MCF 10A (cell line): ENCODE measurements at places on chromosomes 11 and 22.

- DNase-seq, result no peak
Observed at GRCh38 chr11:132115454-132115853, 745.0 kb downstream of the NTM start.

DNA sequence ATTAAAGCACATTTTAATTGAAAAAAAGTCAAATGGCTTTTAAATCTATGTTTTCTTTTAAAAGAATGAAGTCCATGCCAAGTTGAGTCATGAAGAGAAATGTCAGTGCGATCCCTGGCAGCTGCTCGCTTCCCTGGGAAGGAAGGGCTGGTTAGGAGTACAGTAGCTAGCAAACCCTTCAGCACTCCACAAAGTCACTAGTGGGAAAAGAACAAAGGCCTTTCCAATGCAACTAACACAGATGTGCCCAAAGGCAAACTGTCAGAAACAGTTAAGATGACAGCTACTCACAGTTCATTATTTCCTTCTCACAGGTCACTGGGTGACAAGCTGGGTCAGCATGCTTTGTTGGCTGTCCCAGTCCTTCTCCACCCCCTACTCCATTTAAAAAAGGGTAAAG, 308.7 kb downstream of the DCDC1 start:
- DNase-seq, result no peak

DNA sequence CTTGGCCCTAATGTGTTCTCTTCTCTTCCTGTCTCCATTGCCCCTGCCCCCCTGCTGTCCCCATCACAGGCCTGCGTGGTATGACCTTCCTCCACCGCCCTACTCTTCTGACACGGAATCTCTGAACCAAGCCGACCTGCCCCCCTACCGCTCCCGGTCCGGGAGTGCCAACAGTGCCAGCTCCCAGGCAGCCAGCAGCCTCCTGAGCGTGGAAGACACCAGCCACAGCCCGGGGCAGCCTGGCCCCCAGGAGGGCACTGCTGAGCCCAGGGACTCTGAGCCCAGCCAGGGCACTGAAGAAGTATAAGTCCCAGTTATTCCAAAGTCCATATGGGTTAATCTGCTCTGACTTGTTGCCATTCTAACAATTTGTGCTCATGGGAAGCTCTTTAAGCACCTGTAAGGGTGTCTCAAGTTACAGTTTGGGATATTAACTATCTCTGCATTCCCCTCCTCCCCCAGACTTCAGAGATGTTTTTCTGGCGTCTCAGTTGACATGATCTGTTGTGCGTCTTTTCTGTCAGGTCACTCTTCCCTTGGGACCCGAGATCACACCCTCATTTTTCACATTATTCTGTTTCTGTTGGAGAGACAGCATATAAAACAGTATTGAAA, 60.0 kb downstream of the COMMD9 start:
- DNase-seq, result no peak

GRCh38 chr11:122032317-122032716, 83.7 kb downstream of the BLID start:
- DNase-seq, result peak; percentile 29

GRCh38 chr11:114499756-114500155, 59.9 kb downstream of the NXPE1 start:
- no peak for DNase-seq

- no peak for DNase-seq
Observed at GRCh38 chr11:29629286-29629685, 387.5 kb downstream of the KCNA4 start.

GRCh38 chr22:39994566-39995392, at the start of gene FAM83F:
TSS of gene FAM83F (plus strand) at chr22:39994954. CDS start at chr22:39995043, 89 bp downstream.
- DNase-seq, result peak; percentile 58

DNA sequence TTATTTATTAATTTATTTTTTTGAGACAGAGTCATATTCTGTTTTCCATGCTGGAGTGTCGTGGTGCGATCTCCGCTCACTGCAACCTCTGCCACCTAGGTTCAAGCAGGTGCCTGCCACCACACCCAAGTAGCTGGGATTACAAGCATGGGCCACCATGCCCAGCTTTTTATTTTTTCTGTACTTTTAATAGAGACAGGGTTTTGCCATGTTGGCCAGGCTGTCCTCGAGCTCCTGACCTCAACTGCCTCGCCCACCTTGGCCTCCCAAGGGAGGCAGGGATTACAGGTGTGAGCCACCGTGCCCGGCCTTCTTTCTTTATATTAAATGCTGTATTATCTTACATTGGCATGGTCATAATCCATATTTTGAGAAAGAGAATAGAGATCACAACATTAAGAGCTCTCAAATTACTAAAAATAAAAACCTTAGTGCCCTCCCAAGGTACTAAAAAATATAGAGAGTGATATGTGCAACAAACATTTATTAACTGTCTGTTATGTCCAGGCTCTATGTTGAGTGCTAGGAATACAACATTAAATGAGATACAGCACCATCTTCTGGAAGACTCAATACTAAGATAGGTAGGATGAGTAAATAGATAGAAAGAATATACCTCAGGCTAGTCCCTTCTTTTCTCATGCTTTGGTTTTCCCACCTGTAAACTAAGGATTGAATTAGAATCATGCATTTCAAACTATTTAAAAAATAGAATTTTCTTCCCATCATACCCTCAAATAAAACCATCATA, 84.1 kb downstream of the BBOX1 start:
- DNase-seq, result peak; percentile 45

- DNase-seq, result peak; percentile 20
Observed at GRCh38 chr11:37712251-37712650, 1114.2 kb upstream of the RAG2 start.

DNA sequence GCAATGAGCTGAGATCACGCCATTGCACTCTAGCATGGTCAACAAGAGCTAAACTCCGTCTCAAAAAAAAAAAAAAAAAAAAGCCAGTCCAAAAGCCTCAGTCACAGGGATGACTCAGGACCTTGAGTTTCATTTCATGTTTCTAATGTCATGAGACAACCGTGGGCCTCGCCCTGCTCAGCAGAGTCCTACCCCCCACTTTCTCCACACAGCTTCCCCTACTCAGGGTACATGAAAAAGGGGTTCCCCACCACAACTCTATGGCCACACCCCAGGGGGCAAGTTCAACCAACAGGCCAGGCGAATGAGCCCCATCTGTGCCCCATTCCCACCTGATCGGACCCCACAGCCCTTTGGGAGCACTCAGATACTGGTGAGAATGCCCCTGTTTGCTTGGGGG, 24.3 kb upstream of the ADA2 start:
- no peak for DNase-seq
